ENCODE measurements at places on chromosomes 12 and 14. TPM values are rescaled to one million over a fixed set of nuclear protein-coding genes. Genes with fewer than 3 reads are reported as not detected.

The MMP19 gene
- total RNA-seq, result not detected

The FBXW8 gene
- total RNA-seq, result 7.7 TPM

The TAS2R8 gene
- under 0.01 TPM for total RNA-seq

The TGM1 gene
- 0.82 TPM for total RNA-seq

The TAPBPL gene
- total RNA-seq, result 0.82 TPM

The SERPINA12 gene
- total RNA-seq, result not detected

The POTEM gene
- total RNA-seq, result not detected

The CYP46A1 gene
- 4.5 TPM for total RNA-seq

The SLCO1B3 gene
- total RNA-seq, result not detected

The CD4 gene
- 2.0 TPM for total RNA-seq

The PCED1B gene
- total RNA-seq, result 0.41 TPM

The TC2N gene
- total RNA-seq, result 5.7 TPM

The TNFAIP2 gene
- total RNA-seq, result 11.8 TPM

- no peak for DNase-seq
These were observed 259.3 kb downstream of the BCL11B start for GRCh38 chr14:99012703-99013102.

DNA sequence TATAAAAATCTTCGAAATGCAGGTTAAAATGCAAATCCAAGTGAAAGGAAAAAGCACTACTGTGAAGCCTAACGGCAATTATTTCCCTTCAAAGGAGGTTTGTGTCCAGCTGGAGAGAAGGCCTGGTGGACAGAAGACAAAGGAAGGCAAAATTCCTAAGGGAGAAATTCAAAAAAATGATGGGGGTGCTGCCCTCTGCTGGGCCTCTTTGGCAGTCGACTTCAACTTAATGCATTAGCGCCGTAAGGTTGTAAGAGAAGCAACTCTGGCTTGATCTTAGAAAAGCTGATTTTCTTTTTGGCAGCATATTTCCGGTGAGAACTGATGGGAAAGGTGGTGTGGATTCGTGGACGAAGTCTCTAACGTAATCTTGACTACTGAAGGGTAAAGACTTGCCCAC, 34.3 kb upstream of the CHFR start:
- no peak for DNase-seq

GRCh38 chr14:77181603-77182437, at the start of gene TMEM63C:
TMEM63C (plus strand) TSS chr14:77181798; CDS start chr14:77218814, 37,016 bp downstream.
- peak; percentile 50 for DNase-seq

DNA sequence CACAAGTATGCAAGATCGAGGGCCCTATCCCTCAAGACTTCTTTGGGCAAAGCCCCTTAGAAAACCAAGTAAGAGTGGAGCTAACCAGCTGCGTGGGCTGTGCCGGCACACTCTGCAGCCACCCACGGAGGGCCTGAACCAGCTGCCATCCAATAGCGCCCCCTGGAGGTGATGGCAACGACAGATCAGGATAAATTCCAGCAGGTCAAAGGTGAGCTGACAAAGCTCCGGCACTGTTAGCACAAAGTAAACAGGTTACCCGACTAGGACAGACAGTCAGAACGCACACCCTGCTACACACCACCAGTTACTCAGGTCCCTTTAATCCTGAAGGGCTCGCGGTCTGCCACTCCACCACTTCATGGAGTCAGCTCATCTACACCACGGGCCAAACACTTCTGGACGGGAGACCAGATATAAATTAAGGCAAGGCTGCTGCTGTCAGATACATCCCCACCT, 4.9 kb downstream of the ZBTB39 start:
- peak; percentile 71 for DNase-seq

DNA sequence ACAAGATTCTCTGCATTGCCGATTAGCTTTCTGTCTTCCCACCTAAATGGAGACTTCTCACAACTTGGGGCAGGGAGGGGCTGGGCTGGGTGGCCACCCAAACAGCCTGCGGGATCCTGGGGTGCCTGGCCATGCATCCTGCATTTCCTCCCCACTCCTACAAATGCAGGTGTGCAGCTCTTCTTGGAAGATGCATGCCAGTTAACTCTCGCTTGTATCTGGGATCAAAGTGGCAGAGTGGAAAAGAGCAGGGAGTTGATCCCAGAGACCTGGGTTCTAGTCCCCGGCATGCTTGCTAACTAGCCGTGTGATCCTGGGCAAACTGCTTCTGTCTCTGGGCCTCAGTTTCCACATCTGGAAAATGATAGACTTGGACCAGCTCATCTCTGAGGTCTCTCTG, 136.6 kb downstream of the TSPAN9 start:
- DNase-seq, result no peak

- DNase-seq, result no peak
These were observed 668 bp downstream of the MRPS35 start for GRCh38 chr12:27711317-27711682.

- DNase-seq, result no peak
These were observed 137.7 kb upstream of the FGD4 start for GRCh38 chr12:32261638-32262037.

DNA sequence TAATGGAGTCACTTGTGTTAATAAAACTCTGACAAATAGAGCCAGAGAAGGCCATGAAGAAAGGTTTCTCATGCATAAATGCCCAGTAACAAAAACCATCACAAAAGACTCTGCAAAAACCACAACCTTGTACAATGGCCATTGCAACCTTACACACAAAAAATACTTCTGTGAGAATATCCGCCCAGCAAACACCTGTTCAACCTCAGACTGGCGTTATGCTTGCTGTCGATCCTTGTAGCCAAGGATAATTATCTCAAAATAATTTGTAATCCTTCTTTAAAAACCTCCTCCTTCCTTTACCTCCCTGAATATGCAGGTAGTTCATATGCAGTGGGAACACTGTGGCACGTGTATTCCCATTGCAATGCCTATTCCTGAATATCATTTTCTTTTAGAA, 157.1 kb downstream of the SLC41A2 start:
- DNase-seq, result no peak

DNA sequence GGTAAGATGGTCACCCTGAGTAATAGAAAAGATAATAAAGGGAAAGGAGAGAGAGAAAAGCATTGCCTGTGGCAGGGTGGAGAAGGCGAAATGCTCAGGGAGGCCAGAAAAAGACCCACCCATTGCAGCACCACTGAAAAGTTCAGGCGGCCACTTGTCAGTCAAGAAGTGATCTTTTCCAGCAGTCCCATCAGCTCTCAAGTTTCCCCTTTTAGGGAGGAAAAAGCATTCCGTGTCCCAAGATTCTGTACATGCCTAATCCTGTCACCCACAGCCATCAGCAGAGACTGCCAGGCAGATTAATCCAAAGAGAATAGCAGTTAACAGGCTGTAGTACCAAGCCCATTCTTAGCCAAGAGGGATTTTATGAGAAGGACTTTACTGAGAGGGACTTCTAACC, 11.9 kb downstream of the SLC38A1 start:
- no peak for DNase-seq

GRCh38 chr14:81480741-81481140, 52.9 kb downstream of the SEL1L start:
- DNase-seq, result no peak

- no peak for DNase-seq
These were observed 213.1 kb downstream of the CHST11 start for GRCh38 chr12:104669851-104670337.

GRCh38 chr14:34251662-34252061, 210.4 kb downstream of the SPTSSA start:
- DNase-seq, result no peak

DNA sequence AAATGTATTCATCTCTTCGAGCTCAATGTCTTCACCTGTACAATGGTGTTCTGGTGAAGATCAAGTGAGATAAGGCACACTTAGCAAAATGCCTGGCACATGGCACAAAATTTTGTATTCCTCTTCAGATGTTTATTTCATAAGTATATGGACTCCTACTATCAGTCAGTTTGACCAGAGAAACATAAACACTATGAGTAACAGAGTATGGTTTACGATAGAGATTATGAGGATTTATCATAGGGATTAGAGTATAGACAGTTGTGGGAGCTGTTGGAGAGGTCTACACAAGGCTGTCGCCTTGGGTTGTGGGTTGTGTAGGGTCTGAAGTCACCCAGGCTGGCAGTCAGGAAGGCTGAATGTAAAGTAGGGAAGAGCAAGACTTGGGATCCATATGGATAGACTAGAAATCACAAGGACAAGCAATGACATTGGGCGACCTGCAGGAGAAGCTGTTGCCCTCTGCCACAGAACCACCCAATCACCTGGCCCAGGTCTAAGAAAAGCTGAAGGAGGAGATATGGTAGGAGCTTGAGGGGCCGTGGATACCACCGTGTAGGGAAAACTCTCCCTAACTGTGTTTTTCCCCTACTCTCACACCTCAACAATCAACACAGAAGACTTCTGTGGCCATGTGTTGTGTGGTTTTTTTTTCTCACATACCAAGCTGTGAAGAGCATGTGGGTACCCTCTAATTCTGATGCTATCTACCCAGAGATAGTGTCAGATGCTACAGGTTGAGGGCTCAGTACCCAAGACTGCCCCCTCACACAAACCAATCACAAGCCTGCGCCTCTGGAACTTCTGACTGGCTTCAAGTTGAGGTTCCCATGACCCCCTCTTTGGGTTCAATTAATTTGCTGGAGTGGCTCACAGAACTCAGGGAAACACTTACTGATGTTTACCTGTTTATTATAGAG, 27.2 kb upstream of the RESF1 start:
- DNase-seq, result no peak

GRCh38 chr12:29671742-29672141, 112.0 kb downstream of the TMTC1 start:
- no peak for DNase-seq

GRCh38 chr12:8664228-8664913, 1.7 kb upstream of the MFAP5 start:
- DNase-seq, result no peak

GRCh38 chr12:122362755-122363154, 59.7 kb downstream of the CLIP1 start:
- DNase-seq, result no peak

DNA sequence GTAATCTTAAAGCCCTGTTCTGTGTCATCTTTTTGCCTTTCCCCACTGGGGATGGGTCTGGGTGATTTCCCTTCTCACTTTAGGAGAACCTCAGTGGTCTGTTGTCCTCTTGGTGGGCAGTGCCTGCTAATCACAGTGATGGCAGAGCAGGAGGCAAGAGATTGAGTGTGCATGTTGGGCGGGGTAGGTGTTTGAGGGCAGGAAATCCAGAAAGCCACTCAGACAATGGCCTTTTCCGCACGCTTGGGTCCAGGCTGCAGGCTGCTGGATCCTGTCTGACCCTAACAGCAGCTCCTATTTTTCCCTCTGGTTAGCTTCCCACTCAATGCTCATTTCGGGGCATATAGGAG, 13.7 kb upstream of the ITGA5 start:
- no peak for DNase-seq

DNA sequence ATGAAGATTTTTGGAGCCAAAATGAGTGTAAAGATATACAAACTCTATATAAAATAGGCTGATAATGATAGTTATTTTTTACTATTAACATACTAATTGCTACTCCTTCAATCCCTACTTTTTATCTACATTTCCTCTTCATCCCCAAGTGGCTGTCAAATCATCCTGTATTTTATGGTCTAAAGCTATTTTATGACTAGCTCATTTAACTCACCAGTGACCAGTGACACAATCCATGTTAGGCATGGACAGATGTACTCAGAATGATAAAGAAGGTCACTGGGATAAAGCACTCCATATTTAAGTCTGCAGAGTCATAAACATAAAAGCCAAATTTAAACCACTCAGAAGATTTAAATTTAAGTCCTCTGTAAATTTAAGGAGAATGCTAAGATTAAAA, 183.0 kb downstream of the MED13L start:
- DNase-seq, result no peak

GRCh38 chr14:103547941-103548462, 14.5 kb downstream of the BAG5 start:
- no peak for DNase-seq

- DNase-seq, result no peak
These were observed 11.8 kb upstream of the TUBA1C start for GRCh38 chr12:49253033-49253623.

- DNase-seq, result no peak
These were observed 980 bp upstream of the LTBR start for GRCh38 chr12:6382982-6383381.

GRCh38 chr14:82159624-82160023, 626.0 kb upstream of the SEL1L start:
- DNase-seq, result no peak

- DNase-seq, result no peak
These were observed 43.2 kb upstream of the BMAL2 start for GRCh38 chr12:27289414-27289813.

DNA sequence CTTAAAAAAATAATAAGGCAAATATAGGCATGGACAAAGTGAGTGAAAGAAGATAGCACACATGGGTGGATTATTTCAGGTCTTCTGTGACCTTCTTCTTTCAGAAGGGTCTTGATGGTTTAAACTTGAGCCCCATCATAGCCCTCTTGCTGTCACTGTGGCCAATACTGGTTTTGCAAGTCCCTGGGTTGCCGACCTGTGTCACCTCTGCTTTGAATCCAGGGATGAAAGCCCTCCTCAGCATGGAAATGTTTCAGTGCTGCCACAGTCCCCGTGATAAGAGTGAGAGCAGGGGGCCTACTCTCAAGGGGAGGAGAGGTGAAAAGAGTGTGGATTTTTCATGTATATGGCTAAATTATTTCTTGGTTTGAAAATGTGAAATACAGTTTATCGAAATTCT, 30.2 kb upstream of the ATF1 start:
- no peak for DNase-seq

- no peak for DNase-seq
These were observed 5.5 kb downstream of the TMEM63C start for GRCh38 chr14:77186911-77187648.

DNA sequence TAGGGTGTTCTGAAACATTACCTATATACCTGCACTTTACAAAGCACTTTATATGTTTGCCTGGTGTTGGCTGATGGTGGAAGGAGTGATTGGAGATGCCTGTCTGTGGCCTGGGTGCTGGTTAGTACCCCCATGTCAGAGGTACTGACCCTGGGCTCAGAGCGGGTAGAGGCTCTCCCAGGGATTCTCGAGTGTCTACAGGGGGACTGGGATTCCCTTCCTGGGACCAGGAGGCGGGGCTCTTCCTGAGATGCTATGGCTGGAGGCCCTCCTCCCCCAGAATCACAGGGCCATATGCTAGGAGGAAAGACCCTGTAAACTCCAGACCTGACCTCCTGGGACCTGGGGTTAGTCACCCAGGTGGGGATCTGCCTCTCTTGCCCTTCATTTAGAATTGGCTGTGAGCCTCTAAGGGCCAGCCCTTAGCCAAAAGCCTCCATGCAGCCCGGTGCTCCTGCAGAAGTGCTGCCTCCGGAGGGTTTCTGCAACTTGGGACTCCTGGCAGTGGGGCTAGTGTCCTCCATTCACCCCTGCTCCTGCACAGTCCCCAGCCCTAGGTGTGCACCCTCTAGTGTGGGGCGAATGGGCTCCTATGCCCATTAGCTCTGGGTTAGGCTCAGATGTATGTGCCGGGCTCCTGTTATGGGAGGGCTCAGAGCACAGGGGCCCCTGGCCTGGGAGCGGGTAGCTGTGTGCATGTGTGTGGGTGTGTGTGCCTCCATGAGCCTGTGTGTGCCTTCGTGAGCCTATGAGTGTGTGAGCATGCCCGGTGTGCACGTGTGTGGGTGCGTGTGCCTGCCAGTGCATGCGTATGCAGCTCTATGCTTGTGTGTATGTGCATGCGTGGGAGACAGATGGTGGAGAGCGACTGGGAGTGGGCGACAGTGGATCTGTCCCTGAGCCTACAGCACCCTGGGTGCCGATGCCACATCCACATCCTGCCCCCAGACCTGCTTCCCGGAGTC, 36.6 kb downstream of the RTL1 start:
- DNase-seq, result no peak

GRCh38 chr14:93939304-93940229, 12.4 kb downstream of the FAM181A start:
- peak; percentile 74 for DNase-seq

Measured in frontal cortex (tissue), 4 donors.